A549 treated with ZK216348 at 1 μM for 4 hours (cell line): ENCODE measurements at places on chromosomes 6 and 20. TPM values are rescaled to one million over a fixed set of nuclear protein-coding genes. Genes with fewer than 3 reads are reported as not detected.

Gene DEFB132
- total RNA-seq: not detected in 5 replicates

Gene KIF25
- total RNA-seq: 0.12 TPM in 1 of 5 replicates, not detected in the others

Gene NFATC2
- total RNA-seq: 7.0 to 9.8 TPM (median 7.2 TPM) in 5 replicates

Gene FOXQ1
- total RNA-seq: 4.6 to 7.1 TPM (median 5.0 TPM) in 5 replicates

Gene PGC
- not detected in 5 replicates for total RNA-seq

Gene C20orf204
- total RNA-seq: 0.13 to 0.54 TPM (median 0.42 TPM) in 5 replicates
